HT1080 (cell line): ENCODE measurements at places on chromosomes 5 and 9.

- DNase-seq: no peak
Measured at GRCh38 chr5:7869474-7870136, 657 bp downstream of the MTRR start.

DNA sequence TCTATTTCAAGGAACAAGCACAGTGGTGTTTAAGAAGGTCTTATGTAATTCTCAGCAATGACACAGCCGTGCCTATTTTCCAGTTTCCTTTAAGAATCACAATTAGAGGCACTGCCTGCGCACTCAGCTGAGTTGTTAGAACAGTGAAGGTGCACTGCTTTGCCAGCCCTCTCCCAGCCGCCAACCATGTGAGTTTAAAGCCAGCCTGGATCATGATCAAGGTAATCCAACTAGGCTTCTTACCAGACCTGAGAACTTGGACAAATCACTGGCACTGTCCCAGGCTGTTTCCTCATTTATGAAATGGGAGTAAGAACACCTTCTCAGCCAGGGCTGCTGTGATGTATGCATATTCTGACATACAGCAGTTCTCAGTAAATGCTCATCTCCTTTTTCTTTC is 99.6 kb downstream of the ASTN2 start:
- DNase-seq: no peak

DNA sequence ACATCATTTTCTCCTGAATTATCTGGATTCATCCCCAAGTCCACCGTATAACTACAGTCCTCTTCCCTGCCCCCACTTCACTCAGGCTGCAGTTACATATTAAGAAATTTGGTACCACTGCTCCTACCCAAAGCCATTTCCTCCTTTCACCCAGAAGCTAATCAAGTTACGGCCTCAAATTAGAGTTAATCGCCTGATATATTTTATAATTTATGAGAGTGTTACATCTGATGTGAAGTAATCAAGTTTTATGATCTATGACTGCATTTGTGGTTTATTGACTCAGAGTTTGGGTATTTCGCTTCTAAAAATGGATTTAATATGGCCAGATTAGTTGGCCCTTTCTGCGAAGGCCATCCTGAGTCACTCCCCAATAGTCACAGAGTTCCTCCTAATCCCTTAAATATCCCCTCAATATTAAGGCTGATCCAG is 223.6 kb upstream of the KIF2A start:
- peak; percentile 77 for DNase-seq

GRCh38 chr5:110413856-110414255 is 312.6 kb downstream of the TMEM232 start:
- DNase-seq: no peak

DNA sequence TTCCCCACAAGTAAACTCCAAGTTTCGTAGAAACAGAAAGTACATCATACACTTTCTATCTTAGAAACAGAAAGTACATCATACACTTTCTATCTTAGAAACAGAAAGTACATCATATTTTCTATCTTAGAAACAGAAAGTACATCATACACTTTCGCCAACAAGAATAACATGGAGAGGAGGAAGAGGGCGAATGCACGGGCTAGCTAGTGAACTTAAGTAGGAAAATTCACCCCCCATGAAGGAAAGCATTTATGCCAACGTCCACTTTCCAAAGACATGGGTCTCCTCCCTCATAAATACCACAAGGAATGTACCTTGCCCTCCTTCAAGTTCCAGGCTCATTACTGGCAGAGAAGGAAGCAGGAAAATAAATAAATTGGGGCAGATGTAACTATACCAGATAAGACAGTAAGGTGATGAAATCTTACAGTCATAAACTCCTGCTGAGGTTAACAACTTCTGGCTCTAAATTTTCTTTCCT is 64.7 kb downstream of the FRMD3 start:
- DNase-seq: peak; percentile 48

GRCh38 chr9:31323726-31324444 is 1060.6 kb upstream of the ACO1 start:
- DNase-seq: no peak

GRCh38 chr9:110451726-110452125 is 114.1 kb upstream of the TXNDC8 start:
- no peak for DNase-seq

- DNase-seq: no peak
Measured at GRCh38 chr5:96350678-96351077, 82.4 kb downstream of the PCSK1 start.

- peak; percentile 62 for DNase-seq
Measured at GRCh38 chr9:95626885-95627558, 110.3 kb upstream of the PTCH1 start.

- DNase-seq: no peak
Measured at GRCh38 chr5:69494452-69494851, 1.9 kb downstream of the OCLN start.

- no peak for DNase-seq
Measured at GRCh38 chr9:72415163-72415562, 50.2 kb upstream of the ZFAND5 start.

DNA sequence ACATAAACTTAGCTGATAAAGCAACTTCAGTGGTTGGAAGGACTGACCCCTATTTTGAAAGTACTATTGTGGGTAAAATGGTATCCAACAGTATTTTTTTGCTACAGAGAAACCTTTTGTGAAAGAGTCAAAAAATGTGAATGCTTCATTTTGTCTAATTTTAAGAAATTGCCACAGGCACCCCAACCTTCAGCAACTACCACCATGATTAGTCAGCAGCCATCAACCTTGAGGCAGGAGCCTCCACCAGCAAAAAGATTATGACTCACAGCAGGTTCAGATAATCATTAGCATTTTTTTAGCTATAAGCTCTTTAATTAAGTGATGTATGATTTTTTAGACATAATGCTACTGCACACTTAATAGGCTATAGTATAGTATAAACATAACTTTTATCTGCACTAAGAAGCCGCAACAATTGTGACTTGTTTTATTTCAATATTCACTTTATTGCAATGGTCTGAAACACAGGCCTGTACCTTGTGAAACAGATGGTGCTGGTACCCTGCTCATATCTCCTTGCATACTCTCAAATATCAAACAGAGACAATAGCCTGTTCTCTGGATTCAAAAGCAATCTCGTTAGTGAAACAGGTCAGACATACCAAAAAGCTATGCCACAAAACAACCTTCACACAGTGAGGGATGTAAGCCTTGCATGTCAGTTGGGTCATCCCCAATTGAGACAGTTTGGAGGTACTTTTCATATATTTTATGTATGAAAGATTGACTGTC is 261.2 kb upstream of the FAM174A start:
- DNase-seq: peak; percentile 1

DNA sequence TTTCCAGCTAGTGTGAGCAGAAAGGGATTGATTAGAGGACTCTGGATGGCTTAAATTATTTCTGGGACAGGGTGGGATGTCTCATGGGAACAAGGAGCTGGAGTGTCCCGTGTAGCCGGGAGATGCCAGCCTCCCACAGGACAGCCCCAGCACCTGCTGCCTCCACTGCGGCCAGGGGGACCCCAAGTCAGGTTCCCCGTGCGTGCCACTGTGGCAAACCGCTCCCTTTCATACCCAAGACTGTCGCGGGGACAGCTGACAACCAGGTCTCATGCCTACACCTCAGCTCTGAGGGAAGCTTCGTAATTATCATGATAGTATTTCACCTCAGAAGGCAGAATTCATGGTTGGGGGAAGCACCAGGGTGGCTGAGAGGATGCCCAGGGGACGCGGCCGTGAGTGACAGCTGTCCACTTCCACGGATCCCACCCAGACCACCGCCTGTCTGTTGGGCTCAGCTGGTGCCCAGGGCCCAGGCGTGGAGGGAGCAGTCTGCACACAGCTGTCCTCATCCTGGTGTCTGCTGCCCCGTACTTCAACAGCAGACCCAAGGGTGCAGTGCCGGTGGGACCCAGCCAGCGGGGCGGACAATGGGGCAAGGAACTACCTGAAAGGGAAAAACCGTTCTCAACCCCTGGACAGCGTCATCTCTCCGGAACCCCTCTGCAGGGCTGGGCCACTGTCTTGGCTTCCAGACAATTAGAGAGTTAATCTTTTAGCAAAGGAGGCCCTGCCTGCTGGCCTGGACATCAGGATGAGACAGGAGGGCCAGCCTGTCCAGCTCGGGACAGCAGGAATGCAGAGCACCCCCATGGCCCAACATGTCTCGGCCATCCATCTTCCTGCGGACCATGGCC is 166.9 kb downstream of the OLFM1 start:
- DNase-seq: no peak

GRCh38 chr5:40755407-40756365 is at the start of gene TTC33:
Gene TTC33, minus strand, starts transcription at chr5:40755961. Its CDS starts 8,943 bp downstream, at chr5:40747018.
- DNase-seq: peak; percentile 94

DNA sequence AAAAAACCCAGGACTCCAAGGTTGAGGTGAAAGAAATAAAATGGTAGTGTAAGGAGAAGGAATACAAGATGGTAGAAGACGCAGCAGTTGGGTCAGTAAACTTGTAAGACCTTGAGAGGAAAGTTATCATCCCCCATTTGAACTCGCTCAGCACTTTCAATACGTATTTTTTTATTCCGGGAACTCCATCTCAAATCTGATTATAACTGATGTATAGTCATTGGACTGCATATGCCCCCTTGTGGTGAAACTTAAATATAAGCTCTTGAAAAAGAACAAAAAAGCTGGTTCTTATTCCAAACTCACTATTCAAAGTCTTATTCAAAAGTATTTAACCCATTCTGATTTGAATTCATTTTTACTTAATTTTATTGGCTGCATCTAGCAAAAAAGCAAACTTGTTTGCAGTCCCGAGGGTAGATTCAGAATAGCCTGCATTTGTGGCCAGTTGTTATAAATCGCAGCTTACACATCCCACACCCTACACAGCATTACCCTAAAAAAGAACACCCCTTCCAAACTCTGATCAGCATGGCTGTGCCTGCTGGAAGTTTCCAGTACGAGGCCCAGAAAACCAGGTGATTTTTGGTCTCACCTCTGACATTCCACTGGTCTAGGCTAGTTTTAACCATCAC is 118.0 kb downstream of the ESM1 start:
- DNase-seq: peak; percentile 50

- DNase-seq: no peak
Measured at GRCh38 chr5:9894571-9895301, 264.6 kb upstream of the TAS2R1 start.

- no peak for DNase-seq
Measured at GRCh38 chr9:130805510-130806326, 29.3 kb upstream of the ABL1 start.
